H1 (cell line): ENCODE measurements at places on chromosomes 2 and 18. TPM values are rescaled to one million over a fixed set of nuclear protein-coding genes. Genes with fewer than 3 reads are reported as not detected.

SP9 gene
- total RNA-seq, result 0.11 TPM in 2 replicates

RGPD4 gene
- total RNA-seq, result 0.08 TPM in 1 of 2 replicates, not detected in the other

KIF3C gene
- 58.1 and 58.8 TPM in 2 replicates for total RNA-seq

IL36RN gene
- not detected in 2 replicates for total RNA-seq

ASTL gene
- total RNA-seq, result 0.60 and 0.75 TPM in 2 replicates

TMEM127 gene
- 25.0 and 25.4 TPM in 2 replicates for total RNA-seq

MYL12B gene
- total RNA-seq, result 164 and 174 TPM in 2 replicates

L3MBTL4 gene
- total RNA-seq, result 2.1 and 2.4 TPM in 2 replicates

KCNIP3 gene
- total RNA-seq, result 1.9 and 2.9 TPM in 2 replicates

TBR1 gene
- total RNA-seq, result not detected in 2 replicates

TXNDC2 gene
- total RNA-seq, result 0.09 TPM in 1 of 2 replicates, not detected in the other
